Activated T-helper 1 cell treated with anti-CD3 and anti-CD28 coated beads, Interleukin-2, amount 50 U/mL, for 16 hours (primary cell): ENCODE measurements at places on chromosomes 1 and 21.

DNA sequence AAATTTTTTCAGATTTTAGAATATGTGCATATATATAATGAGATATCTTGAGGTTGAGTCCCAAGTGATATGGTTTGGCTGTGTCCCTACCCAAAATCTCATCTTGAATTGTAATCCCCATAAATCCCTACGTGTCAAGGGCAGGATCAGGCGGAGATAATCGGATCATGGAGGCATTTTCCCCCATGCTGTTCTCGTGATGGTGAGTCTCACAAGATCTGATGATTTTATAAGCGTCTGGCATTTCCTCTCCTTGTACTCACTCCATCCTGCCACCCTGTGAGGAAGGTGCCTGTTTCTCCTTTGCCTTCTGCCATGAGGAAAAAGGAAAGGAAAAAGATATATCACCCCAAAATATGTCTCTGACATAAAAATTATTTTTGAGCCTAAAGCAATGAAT is 64.6 kb downstream of the TOR3A start:
- no peak for DNase-seq

DNA sequence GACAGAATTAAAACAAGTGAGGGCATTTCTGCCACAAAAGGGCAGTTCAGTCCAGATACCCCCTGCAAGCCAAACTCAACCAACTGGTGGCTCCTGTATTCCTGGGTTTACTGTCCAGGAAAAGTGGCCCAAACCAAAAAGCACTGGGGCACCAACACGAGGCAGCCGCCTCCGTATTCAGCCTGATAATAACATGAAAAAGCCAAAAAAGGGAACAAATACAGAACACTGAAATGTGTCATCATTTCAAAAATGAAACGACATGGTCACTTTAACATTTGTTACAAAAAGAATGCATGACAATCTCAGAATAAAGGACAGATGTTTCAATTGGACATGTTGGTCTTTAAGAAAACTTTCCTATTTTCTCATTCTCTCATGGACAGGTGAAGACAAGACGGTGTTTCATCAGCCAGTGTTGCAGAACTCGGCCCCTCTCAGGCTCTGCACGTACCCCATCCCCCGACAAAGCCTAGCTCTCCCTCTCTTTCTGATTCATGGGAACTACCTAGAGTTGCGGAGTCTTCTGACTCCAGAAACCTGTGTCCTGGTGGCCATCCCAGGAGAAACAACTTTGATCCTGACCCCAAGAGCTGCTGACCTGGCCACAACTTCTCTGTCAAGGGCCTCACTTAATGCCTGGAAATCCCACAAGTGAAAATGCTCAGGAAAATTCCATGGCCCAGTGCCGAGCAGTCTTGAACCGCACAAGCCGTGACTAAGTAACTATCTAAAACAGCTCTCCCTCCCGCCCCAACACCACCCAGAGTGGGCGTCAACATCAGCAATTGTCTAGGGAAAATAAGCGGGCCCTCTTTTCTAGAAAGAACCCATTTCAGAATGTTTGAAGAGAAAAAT is 27.1 kb downstream of the ZBTB17 start:
- DNase-seq: no peak

DNA sequence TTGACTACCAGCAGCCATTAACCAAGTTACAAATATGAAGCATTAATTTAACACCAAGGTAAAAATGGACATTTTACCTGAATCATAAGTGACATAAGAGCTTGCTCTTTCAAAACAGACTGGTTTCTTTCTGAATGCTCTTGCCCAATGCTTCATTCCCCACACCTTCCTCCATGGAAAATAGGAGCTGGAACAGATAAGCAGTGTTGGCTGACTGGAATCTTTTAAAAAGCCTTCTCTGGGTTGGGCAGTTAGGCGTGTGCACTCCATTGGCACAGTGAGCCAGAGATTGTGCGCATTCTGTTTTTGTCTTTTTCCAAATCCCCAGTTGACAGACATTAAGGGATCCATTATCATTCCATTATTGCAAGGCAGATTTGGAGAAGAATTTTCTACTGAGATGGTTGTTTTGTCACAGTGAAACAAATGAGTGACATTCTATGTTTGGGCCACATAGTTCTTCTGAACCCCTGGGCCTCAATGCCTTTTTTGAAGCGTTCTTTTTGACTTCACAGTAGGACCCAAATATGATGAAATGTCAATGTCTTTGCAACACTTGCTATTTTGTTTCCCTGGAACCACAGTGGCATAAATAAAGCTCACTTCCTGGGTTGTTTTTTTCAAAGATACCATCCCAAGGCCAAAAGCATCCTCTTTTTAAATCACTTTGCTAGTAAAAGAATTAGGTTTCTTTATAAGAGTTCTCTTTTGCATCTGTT is 32.3 kb downstream of the LRRC8B start:
- no peak for DNase-seq

- no peak for DNase-seq
These were observed 27.4 kb downstream of the PRKACB start for GRCh38 chr1:84171481-84171880.

DNA sequence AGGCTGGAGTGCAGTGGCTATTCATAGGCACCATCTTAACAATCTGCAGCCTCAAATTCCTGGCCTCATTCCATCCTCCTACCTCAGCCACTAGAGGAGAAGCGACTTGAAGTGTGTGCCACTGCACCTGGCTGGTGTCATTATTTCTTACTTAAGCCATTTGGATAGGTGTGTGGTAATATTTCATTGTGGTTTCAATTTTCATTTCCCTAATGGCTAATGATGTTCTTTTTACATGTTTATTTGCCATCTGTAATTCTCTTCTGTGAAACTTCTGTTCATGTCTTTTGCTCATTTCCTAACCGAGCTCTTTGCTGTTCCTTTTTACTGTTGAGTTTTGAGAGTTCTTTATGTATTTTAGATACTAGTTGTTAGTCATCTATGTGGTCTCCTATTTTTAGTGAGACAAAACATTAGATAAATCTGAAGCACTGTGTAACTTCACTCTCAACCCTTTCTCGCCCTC is 66.8 kb downstream of the SLC27A3 start:
- DNase-seq: no peak

- no peak for DNase-seq
These were observed 234.8 kb downstream of the GPR52 start for GRCh38 chr1:174682419-174683008.

DNA sequence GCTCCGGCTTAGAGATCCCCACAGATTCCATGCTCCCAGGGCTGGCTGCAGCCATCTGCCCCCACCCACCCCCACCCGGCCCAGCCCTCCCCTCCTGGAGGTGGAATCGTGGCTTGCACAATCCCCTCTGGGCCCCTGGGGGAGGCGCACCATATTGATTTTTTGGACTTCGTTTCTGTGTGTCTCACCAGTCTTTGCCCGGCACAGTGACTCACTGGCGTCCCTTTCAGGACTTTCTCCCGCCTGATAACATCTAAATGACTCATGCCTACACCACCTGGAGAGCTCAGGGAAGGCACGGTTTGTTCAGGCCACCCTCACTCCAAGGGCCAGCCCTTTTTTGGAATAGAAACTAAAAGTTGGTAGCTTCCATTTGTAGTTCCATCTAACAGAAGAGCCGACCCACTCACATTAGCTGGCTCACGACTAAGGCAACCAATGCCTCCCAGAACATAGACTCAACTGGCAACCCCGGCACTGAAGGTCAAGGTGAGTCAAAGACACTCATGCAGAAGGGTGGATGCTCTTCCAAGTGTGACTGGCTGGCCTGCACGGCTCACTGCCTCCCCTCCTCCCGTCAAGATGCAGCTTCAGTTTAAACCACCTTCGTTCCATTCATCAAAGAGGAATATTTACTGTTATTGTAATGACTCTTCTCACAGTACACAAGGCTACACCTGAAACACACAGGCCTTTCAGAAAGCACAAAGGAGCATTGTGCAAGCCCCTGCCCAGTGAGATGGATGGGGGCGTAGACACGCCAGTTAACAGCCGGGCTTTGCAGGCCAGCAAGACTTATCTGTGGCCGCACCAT is 18.1 kb upstream of the ETS2 start:
- DNase-seq: no peak

DNA sequence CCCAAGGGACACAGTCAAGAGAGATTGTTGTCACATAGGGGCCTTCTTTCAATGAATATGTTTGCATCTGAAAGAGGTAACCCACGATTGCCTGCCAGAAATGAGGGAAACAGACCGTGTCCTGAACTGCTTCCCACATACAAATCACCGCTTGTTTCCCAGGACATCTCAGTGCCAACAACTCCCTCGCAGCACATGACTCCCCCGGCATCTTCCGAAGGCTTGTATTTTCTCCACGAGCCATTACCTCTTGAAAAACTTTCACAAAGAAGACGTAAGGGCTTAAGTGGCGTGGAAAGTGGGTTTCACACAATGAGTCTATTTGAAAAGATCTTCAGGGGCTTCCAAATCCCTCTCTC is 31.6 kb upstream of the PDE9A start:
- no peak for DNase-seq

DNA sequence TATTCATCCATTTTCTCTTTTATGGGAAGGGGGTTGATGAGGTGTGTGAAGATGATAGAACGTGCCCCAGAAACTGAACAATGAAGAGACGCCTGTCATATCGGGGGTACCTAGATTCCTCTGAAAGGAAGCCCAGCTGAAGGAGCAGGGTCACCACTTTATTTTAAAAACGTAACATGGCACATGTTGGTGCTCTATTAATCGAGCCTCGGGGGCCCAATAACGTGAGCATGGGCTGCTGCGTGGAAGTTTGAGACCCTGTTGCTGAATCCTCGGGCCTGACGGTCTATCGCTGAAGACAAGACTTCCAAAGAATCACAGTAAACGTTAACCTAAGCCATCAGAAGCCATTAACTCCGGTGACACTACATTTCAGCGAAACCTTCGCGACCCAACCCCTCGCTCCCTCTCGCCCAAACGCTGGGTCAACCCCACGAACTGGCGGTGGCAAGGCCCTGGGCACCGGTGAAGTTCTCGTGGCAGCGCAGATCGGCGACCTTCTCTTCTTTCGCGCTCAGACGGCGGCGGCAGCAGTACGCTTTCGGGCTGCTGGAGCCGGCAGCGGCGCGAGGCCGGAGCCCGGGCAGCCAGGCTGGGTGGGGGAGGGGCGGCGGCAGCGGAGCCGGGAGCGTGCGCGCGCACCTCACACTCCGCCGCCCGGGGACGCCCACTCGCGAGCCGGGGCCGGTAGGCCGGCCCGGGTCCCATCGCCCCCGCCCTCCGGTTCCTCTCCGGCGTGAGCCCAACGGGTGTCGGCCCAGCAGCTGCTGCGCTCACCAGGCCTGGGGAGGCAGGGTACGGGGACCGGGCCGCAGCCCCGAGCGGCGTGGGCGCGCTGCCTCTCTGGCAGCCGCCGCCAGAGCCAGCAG is 838 bp upstream of the MAN1A2 start:
- DNase-seq: peak; percentile 74

GRCh38 chr1:234683861-234684632 is 74.1 kb upstream of the IRF2BP2 start:
- no peak for DNase-seq

DNA sequence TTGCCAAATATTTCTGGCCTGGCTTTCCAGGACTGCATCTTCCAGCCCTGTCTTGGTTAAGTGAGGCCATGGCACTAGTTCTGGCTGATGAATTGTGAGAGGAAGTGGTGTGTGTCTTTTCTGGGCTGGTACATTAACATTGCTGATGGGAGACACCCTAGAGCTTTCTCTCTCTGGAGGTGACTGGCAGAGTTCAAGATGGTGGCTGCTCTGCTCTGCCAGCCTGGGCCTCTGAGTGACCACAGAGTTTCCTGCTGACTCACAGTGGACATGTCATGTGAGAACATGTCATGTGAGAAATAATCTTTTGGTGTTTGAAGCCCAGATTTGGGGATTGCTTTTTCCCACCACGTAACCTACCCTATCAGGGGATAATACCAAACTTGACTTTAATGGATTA is 218.0 kb upstream of the KIAA0040 start:
- DNase-seq: no peak

GRCh38 chr1:230392920-230393521 is 33.1 kb downstream of the PGBD5 start:
- no peak for DNase-seq

DNA sequence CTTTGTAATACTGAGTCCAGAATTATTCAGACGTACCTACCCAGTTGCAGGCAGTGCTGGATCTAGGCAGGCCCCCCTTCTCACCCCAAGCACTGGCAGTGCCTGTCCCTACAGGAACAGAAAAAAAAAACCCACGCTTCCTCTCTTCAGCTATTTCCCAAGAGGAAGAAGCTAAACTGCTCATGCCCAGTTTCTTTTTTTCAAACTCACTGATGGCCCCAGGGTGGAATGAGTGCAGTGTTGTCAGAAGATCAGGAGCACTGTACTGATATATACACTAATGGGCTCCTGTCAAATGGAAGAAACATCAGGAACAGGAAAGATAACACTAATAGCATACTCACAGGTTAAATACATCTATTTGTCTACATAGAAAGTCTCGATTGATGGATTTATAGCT is 28.2 kb upstream of the DOCK7 start:
- DNase-seq: no peak

- no peak for DNase-seq
These were observed 75.1 kb upstream of the PGBD5 start for GRCh38 chr1:230501242-230501641.
